ENCODE measurements at places on chromosomes 2 and 18.

- no peak for DNase-seq
Measured at GRCh38 chr18:43789234-43790000, 512.1 kb upstream of the SYT4 start.

DNA sequence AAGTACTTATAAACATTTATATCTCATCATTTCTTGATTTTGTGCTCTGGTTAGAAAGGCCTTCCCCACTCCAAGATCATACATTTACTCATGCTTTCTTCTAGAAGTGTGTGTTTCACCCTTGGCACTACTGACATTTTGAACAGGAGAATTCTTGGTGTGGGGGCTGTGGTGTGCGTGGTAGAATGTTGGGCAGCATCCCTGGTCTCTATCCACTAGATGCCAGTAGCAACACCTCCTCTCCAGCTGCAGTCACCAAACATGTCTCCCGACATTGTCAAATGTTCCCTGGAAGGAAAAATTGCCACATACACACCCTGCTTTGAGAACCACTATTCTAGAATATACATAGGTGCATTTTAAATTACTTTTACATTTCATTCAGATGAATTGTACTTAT, 8.7 kb upstream of the TGIF1 start:
- DNase-seq = no peak

GRCh38 chr2:71778514-71778913, 325.2 kb downstream of the DYSF start:
- DNase-seq = no peak

- no peak for DNase-seq
Measured at GRCh38 chr2:197131558-197131855, 179.1 kb downstream of the ANKRD44 start.

GRCh38 chr2:175036582-175037018, 31.4 kb upstream of the CHN1 start:
- no peak for DNase-seq

DNA sequence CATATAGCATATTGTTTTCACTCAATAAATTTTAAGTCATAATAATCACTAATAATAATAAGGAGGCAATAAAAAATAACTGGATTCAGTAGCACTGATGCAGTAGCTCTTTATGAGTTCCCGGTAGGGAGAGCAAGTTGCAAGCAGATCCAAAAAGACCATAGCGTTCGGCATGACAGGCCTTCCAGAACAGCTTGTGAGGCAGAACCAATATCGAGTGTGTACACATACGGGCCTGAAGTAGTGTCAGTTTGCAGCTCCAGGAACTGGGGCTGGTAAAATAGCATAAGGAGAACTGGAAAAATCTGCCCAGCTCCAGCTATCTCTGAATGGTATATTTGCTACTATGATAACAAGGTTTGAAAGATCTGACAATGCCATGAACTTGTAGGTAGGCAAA, 1607.8 kb upstream of the PIK3C3 start:
- no peak for DNase-seq

GRCh38 chr2:203951366-203951902, 14.9 kb downstream of the ICOS start:
- DNase-seq = no peak

Measured in hypothalamus (tissue), 51 donors.